Karpas-422 (cell line): ENCODE measurements at places on chromosomes 13 and 19.

GRCh38 chr13:99342723-99343315 is 35.6 kb upstream of the GPR183 start:
- DNase-seq, result no peak

GRCh38 chr13:22112956-22113745 is 442.3 kb downstream of the FGF9 start:
- no peak for DNase-seq

DNA sequence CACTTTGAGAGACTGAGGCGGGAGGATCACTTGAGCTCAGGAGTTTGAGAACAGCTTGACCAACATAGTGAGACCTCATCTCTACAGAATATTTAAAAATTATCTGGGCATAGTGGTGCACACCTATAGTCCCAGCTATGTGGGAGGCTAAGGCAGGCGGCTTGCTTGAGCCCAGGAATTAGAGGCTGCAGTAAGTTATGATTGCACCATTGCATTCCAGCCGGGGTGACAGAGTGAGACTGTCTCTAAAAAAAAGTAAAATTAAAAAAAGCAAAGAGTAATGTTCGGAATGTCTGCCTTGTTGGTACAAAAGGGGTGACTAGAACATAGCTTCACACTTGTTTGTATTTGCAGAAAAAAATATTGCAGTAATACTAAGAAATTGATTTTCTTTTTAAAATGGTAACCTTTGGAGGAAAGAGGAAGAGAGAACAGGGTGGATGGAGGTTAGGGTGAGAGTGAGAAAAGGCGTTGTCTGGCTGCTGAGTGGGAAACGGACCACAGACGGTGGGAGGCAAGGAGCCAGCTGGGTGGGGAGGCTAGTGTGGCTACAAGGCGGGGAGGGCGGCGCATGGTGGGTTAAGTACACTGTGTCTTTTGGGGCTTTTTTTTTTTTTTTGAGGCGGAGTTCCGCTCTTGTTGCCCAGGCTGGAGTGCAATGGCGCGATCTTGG is 10.2 kb downstream of the PPP1R14A start:
- DNase-seq, result no peak

DNA sequence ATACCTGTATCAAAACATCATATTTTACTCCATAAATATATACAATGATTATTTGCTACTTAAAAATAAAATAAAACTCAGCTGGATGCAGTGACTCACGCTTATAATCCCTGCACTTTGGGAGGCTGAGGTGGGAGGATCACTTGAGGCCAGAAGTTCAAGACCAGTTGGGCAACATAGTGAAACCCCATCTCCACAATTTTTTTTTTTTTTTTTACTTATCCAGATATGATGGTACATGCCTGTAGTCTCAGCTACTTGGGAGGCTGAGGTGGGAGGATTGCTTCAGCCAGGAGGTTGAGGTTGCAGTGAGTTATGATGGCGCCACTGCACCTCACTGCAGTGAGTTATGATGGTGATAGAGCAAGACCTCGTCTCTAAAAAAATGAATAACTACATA is 22.4 kb downstream of the POU2F2 start:
- no peak for DNase-seq

- DNase-seq, result no peak
These were observed 1.5 kb downstream of the AKT2 start for GRCh38 chr19:40283414-40284250.

- DNase-seq, result no peak
These were observed 59.6 kb upstream of the NPAS1 start for GRCh38 chr19:46959894-46960556.

- DNase-seq, result no peak
These were observed 1599.1 kb downstream of the PCDH9 start for GRCh38 chr13:65631078-65631477.

GRCh38 chr13:80399340-80400163 is 58.6 kb upstream of the SPRY2 start:
- DNase-seq, result no peak

DNA sequence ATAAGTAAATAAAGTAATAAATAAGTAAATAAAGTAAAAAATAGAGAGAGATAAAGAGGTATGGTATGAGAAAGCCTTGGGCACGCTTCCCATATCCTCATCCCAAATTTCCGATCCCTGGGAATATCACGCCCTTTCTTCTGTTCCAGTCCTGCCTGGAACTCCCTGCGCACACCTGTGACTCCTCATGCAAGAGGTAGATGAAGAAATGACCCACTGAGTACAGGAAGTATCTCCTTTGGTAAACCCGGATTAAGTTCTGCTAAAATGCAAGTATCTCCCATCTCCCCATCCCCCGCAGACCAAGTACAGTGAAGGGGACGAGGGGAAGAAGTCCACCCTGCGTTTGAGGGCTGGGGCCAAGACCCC is 399 bp upstream of the ZNF136 start:
- no peak for DNase-seq
